ENCODE measurements at places on chromosomes 1 and 21.

GRCh38 chr1:45206808-45207623 is 611 bp upstream of the ZSWIM5 start:
- no peak for DNase-seq

- DNase-seq, result no peak
These were observed 1.2 kb downstream of the UBR4 start for GRCh38 chr1:19208710-19209438.

GRCh38 chr1:107493111-107493716 is 352.4 kb downstream of the NTNG1 start:
- DNase-seq, result no peak

- DNase-seq, result no peak
These were observed 5.9 kb upstream of the KRTAP10-4 start for GRCh38 chr21:44567481-44568171.

GRCh38 chr1:11187931-11188330 is 1.2 kb upstream of the ANGPTL7 start:
- no peak for DNase-seq

- no peak for DNase-seq
These were observed 43.9 kb downstream of the GRHL3 start for GRCh38 chr1:24362982-24363614.

DNA sequence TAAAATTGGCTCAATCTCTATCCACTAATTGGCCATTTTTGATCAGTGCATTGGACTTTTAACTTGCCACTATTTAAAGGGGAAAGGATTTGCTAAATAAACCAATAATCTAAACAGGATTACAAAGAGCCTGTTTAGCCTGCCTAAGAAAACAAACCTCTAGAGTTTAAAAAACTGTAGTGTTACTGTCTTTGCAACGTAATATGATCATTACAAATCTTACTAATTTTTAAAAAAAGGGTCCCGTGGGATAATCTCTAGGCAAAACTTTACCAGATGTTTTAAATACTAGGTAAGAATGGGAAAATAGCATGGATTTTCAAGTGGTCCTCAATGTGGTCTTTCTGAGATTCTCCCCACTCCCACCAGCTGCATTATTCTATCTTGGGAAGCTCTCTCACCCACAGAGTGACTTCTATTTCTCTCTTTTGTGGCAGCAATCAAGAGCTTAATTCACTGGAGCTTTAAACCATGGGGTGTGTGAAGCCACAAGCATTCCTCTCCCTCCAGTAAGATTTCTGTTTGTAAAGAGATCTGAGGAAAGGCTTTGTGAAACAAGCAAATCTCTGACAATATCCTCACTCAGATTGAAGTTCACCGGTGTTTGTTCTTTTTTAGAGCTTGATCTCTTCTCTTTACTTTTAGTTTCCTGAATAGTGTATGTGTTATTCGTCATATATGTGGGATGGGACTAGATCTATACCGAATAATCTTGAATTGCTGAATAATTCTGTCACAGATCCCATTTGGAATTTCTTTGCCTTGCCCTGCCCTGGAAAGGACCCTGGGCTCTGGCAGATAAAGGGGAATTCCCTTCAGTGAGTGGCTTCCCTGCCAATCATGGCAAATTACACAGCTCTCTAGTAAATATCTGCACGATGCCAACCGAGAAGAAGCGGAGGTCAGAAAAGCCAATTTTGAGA is 132.2 kb downstream of the TLR5 start:
- no peak for DNase-seq

- no peak for DNase-seq
These were observed 29.4 kb downstream of the KCNJ6 start for GRCh38 chr21:37886726-37887299.

- no peak for DNase-seq
These were observed 22.4 kb downstream of the ZZZ3 start for GRCh38 chr1:77659879-77660593.

- no peak for DNase-seq
These were observed 16.3 kb downstream of the TGFB2 start for GRCh38 chr1:218361298-218362065.

GRCh38 chr1:228315945-228316588 is 90.6 kb downstream of the TRIM11 start:
- no peak for DNase-seq

- DNase-seq, result no peak
These were observed 32.9 kb downstream of the PHC2 start for GRCh38 chr1:33397994-33398393.

DNA sequence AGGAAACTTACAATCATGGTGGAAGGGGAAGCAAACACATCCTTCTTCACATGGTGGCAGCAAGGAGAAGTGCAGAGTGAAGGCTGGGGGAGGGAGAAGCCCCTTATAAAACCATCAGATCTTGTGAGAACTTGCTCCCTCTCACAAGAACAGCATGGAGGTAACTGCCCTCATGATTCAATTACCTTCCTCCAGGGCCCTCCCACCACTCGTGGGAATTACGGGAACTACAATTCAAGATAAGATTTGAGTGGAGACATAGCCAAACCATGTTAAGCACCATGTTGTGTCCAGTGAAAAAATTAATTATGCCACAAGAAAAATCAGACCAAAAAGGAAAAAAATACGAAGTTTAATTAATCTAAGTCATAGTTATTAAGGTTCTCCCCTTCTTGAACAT is 109.5 kb downstream of the CLDN17 start:
- DNase-seq, result no peak

GRCh38 chr1:190068304-190068703 is 409.4 kb downstream of the BRINP3 start:
- no peak for DNase-seq

GRCh38 chr1:152145769-152146168 is 13.3 kb downstream of the RPTN start:
- DNase-seq, result no peak

DNA sequence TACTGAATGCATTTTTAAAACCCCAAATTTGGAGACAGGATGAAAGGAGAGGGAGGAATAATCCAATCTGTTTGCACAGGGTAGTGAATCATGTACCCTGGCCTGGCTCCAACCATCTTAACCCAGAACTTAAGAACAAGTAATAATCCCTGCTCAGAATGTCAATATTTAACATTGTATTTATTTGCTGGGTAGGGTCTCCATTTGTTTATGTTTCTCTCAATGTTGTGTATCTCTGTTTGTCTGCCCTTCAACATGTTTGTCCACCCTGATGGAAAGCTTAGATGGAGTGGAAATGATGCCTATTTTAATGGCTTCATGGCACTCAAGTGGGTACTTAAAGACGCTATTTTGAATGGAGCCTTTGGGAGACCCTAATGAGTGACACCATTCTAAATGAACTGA is 54.4 kb upstream of the CDC42BPA start:
- no peak for DNase-seq

DNA sequence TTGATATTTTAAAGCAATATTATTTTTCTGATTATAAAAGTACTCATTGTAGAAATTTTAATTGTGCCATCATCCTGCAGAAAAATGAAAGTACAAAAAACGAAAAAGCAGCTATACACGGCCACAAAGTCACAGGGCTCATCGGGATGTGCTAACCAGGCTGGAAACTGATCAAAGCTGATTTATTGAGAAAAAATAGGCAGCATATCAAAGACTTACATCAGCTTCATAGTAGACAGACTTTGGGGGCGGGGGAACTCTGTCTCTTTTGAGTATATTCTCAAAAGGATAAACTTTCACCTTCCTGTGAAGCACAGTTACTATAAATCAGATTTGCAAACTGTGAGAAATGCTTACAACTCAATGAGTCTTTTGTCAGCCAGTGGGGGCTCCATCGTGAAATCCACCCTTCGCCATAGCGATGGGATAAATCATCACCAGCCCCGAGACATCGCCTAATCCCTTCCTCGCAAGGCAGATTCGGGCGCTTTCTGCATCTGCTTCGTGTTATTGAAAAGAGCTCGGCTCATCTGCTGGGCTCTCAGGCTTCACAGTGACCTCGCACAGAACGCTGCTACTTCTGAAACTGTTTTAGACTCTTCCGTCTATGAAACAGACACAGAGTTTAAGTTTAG is 69.2 kb upstream of the ERG start:
- no peak for DNase-seq

DNA sequence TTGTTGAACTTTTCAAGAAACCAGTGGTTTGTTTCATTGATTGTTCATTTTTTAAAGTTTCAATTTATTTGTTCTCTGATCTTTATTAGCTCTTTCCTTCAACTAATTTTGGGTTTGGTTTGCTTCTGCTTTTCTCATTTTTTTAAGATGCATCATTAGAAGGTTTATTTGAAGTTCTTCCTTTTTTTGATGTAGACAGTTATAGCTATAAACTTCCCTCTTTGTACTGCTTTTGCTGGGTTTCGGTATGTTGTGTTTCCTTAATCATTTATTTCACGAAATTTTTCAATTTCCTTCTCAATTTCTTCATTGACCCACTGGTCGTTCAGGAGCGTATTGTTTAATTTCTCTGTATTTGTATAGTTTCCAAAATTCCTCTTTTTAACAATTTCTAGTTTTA is 133.3 kb upstream of the GPR52 start:
- no peak for DNase-seq

DNA sequence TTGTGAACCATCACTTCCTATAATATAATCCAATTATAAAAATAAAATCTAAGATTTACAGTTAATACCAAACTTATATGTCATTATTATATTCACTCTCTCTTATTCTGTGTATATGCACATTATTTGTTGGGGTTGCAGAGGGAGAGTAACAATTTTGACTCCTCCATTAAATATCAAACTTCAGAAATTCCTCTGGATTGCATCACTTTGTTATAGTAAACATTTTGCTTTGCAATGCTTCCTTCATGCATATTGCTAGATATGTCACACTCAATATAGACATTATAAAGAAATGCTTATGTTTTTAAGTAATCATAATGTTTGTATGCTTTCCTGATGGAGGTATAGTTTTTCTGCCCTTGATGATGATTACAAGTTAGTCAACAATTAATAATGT is 999.0 kb upstream of the ADGRL2 start:
- no peak for DNase-seq

- DNase-seq, result no peak
These were observed 173.0 kb downstream of the CDC7 start for GRCh38 chr1:91673613-91674012.

- DNase-seq, result no peak
These were observed 21.2 kb downstream of the TP73 start for GRCh38 chr1:3673381-3674099.

DNA sequence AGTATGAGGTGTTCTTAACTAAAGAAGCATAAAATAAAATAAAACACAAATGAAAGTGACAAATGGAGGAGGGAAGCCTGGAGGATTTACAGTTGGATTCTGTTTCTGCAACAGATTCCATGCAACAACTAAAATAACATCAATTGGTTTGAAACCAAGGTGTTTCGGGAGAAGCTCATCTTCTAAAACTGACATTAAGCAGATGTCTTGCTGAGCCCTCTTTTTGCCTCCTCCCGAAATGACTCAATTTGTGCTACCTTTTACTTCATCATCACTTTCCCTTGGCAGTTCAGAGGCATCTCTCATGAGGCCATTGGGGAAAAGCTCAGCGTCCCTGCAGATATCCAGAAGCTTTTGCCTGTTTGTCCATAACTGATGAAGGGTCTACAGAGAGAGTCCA is 121.6 kb upstream of the ADAR start:
- no peak for DNase-seq

DNA sequence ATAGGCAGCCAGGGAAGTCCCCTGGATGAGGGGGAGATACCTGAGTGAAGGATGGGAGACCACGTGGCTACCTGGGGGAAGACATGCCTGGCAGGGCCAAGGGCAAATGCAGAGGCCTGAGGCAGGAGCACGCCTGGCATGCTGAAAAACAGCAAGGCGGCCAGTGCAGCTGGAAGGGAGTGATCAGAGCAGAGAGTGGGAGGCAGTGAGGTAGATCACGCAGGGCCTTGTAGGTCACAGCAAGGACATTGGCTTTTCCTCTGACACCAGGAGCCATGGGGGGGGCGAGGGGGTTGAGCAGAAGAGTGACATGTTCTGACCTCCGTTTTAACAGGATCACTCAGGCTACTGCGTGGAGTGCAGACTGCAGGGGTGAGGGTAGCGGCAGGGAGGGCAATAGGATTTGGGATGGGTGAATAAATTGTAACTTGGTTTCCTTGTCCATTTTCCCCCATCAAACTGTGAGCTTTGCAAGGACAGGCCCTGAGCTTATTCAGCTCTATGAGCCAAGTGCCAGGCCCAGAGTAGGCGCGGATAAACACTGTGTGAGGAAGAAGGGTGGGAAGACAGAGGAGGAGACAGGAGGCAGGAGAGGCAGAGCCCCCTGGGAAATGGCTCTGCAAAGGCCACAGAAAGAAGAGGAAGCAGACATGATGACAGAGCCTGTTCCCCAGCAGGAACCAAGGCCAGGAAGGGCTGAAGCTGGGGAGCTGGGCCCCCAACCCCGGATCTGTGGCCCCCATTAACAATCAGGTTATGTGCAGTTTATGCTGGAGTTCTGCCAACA is 16.6 kb downstream of the IFI6 start:
- DNase-seq, result no peak

DNA sequence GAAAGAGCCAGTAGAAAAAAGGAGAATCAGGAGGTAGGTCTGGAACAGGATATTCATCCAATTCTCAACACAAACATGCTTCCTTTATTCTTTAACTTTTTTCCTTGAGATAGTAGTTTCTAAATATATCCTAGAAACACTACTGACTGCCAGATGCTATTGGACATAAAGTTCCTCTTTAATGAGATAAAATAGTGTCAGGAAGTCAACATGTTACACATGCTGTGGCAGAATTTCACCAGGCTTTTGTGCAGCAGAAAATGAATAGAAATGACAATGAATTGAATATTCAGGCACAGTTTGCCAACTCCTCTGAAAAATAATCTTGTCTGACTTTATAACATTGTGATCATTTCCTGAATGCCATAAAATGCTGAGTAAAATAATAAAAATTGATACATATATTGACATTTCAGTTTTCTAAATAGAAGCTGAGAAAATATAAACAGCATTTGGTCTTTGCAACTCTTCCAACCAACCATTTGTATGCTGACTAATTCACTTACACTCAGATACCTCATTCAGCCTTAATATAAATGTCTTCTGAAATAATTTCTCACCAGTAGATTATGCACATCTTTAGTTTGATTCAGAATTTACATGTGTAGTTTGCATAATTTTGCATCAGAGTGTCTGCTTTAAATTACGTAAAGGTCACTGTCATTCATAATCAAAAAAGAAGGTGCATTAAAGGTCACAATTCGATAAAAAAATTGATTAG is 486.1 kb upstream of the ADGRL2 start:
- no peak for DNase-seq

- DNase-seq, result no peak
These were observed 23.2 kb upstream of the CHIT1 start for GRCh38 chr1:203252678-203253077.

DNA sequence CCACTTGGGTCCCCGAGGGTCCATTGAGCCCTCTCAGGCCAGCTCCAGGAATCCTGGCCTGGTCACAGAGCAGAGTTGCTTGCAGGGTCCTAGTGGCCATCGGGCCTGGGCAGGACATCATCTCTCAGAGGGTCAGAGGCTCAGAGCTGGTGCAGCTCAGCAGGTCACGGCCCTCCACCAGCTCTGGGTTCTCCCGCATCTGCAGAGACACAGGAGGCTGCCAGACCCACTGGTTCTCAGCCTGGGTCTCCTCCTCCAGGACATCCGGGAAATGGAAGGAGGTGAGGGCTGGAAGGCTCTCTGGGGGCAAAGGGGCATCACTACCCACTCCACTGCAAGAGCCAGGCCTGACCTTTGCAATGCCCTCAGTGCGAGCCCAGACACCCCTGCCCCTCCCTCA is 6.5 kb downstream of the TMEM54 start:
- DNase-seq, result no peak

GRCh38 chr1:119554183-119554582 is 47.2 kb downstream of the HSD3B1 start:
- DNase-seq, result no peak

Measured in ascending aorta (tissue), 2 donors.